ENCODE measurements at places on chromosomes 1 and 21.
A peak's percentile ranks its signal among the peaks of the same experiment; 100 is the strongest.

- no peak for DNase-seq
Observed at GRCh38 chr1:3469849-3470649, 15.6 kb downstream of the ARHGEF16 start.

DNA sequence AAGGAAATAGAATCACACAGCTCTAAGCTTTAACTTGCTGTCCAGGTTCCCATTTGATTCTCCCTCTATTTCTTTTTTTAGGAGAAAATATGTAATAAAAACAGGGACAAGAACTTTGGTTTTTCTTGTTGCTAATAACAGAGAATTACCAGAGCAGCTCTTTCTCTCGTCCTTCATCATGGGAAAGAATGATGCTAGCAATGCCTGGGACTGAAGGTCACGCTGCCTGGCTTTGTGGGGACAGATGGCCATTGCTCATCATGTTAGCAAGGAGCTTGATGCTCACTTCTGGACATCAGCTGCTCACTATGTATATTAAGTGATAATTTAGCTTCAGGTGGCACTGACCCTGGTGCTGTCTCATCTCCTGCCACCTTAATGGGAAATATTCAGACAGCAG is 77.3 kb upstream of the AKT3 start:
- no peak for DNase-seq

GRCh38 chr1:204265665-204266064 is 51.9 kb upstream of the GOLT1A start:
- no peak for DNase-seq

DNA sequence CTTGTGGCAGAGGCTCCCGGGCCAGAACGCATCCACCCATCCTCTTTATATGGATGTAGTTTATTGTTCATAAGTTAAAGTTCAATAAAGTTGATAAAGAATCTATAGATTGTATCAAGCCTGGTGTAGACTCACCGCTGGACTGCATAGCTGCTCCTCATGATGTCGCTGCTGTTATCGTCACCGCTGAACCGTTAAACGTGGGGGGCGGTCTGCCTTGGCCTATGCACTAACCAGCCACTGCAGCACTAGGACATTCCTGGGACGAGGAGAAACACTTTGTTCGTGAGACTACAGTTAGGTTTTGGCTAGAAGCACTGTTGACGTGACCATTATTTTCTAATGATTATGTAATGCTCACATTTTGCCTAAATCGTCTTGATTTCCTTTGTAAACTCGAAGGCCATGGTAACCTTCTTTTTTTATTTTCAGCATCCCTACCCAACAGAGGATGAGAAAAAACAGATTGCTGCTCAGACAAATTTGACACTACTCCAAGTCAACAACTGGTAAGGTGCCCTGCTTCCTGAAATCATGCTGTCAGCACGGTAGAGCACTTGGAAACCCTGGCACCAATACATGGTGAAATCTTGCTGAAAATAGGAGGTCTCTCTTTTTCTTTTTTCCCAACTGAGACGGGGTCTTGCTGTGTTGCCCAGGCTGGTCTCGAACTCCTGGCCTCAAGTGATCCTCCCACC is 50.2 kb downstream of the PKNOX1 start:
- DNase-seq = no peak

DNA sequence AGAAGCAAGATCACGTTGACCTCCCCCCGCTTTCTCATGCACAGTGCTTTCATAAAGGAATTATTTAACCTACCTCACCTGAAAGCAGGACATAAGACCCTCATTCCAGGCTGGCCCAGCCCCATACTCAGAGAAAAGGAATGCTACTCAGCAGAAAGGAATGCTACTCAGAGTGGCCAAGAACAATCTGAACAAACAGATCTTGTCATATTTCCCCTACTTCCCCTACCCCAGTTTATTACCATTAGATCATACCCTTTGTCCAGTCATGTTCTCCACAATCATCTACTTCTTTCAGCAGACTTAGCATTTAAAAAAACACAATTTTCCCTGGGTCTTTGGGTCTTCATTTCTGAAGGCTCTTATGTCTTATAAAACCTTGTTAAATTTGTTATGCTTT is 89.8 kb downstream of the SLC16A1 start:
- DNase-seq = no peak

GRCh38 chr1:27527890-27528817 is 38.2 kb upstream of the WASF2 start:
- no peak for DNase-seq

DNA sequence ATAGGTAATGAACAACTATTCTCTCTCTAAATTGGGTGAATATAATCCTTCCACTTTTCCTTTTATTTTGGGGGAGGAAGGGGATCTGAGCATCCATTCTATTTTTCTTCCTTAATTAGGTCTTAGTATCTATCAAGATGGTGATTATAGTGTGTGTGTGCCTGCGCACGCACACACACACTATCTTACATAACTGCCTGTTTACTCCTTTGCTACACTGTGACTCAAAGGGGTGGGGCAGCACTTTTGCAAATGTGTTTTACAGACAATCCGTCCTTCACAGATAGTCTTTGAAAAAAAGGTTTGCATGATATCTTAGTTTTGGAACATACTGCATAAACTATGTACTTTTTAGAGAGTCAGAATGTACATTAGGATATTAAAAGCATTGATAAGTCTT is 191.5 kb downstream of the SDCCAG8 start:
- no peak for DNase-seq

DNA sequence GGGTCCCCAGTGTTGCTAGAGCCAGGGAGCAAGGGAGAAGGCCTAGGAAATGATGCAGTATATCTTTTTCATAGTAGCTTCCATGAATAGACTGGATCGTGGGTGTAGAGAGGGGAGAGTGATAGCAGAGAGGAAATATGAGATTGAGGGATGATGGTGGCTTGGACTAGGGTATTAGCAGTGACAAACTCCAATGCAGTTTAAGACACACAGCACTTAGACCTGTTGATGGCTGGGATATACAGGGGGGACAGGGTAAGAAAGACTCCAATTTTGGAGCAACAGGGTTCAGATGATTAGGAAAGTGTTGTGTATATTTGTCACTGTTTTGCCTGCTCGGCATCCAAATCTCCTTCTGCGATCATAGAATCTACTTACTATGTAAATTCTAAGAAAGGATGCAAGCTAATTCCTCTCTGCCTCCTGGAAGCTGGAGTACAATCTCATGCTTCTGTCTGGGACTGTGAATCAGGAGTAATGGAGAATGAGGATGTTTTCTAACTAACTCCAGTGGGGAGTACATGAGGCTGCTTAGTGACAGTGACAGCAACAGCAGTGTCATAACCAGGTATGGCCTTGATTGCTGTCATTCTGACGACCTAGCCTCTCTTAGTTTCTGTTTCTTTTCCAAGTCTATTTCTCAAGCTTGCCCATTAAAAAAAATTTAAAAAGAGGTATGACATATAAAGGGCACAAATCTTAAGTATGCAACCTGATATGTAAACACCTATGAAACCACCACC is 47.5 kb downstream of the SYDE2 start:
- no peak for DNase-seq

DNA sequence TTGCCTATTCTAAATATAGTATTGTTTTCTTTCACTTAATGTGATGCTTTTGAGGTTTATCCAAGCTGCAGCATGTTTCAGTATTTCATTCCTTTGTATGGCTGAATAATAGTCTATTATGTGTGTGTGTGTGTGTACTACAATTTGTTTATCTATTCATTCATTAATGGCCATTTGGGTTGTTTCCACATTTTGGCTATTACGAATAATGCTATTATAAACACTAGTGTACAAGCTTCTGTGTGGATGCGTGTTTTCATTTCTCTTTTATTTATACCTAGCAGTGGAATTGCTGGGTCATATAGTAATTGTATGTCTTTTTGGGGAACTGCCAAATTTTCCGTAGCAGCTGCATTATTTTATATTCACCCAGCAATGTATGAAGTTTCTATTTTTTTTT is 15.0 kb upstream of the THEM5 start:
- DNase-seq = no peak

- peak; percentile 28 for DNase-seq
Observed at GRCh38 chr1:244074559-244075171, 23.6 kb downstream of the ZBTB18 start.

DNA sequence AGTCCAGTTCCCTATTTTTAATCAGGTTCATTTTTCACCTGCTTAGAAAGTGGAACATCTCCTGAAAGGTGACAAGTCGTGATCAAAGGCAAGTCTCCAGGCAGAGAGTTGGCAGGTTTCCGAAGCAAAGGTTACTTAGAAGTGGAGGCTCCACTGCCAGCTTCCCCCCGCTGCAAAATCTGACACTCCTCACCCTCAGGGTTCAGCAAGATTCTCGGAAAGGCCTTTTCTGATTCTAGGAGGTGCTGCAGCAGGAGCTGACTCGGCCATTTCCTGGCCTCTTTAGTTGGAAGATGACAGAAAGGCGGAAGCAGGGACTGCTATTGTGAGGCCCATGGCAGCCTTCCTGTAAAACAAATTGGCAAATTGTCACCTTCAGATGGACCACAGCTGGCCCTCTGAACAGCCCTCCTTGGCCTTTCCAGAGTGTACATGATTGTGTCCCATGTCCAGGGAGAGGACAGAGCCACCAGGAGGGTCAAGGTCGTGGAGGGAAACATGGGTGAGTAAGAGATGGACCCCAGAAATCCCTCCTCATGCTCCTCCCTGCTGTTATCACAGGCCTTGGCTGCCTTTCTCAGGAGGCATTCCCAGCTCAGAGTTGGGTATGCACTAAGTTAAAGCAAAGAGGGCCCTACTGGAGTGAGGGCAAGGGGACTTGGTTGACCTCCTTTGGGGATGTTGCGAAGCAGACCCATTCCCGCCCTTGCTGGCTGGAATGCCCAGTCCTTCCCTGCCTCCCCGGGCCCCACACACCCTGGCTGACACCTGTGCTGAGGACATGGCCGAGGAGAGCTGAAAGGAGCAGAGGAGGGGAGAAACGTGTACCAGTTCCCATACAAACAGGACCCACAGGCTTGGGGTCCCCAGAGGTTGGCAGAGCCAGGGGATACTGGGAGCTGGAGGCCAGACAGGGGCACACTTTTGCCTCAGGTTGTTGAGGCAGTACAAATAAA is 115.5 kb upstream of the IRF2BP2 start:
- DNase-seq = peak; percentile 86

DNA sequence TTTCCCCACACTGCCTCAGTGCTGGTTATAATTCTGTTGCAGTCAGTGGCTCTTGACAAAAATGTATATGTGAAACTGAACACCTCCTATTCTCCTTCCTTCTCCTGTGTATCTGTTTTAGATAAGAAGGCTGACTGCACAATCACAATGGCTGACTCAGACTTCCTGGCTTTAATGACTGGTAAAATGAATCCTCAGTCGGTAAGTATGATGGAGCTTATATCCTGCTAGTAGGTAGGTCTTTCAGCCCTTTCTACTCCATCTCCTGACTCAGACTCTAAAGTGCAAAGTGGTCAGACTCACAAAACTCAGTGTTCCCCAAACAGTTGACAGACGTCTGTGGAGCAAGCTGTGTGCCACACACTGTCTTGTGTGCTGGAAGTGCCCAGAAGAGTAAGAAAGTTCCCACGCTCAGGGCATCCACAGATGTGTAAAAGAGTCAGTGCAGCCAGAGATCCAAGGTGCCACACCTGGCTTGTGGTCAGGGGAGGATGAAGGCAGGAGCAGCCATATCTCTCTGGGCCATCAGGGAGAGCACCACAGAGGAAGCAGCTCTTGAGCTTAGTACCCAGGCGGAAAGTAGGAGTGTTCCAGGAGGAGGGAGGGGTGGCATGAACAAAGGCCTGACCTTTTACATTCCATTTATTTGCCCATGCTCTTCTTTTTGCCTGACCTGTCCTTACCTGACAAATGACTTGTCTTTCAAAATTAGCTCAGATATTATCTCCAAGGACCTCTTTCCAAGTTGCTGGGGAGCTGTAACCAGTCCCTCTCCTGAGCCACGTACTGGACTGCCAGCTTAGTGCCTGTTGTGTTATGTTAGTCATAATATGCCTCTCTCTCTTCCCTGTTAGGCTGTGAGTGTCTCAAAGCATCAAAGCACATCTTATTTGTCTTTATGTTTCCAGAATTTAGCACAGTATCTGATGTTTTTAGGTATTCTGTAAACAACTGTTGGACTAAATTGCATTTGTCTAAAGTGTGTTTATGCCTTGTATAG is 14.0 kb upstream of the PODN start:
- peak; percentile 16 for DNase-seq

DNA sequence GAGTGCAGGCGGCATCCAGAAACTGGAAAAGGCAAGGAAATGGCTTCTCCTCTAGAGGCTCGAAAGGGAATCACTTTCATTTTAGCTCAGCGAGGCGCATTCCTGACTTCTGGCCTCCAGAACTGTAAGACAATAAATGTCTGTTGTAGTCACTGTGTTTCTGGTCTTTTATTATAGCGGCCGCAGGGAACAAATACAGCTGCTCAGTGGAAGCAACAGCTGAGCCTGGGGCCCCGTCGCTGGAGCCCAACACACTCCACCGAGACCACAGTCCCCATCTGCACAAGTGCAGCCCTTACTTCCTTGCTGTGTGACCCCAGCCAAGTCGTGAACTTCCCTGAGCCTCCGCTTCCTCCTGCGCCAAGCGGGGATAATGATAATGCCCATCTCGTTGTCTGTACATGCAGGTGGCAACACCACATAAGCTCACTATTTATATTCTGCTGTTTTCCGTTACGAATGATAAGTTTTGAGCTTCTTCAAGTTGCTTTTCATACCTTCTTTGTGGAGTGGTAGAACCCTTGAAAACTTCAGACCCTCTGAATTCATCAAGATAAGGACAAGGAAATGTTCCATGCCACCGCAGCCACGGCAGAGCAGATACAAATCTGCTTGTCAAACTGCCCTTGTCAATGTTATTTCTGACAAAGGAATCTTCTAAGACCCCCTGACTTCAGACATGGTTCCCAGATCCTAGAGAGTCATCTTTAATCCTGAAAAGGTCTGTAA is 3.2 kb upstream of the LAPTM5 start:
- no peak for DNase-seq

- no peak for DNase-seq
Observed at GRCh38 chr1:234768171-234768568, 158.2 kb upstream of the IRF2BP2 start.

GRCh38 chr1:161733526-161733925 is 12.2 kb downstream of the FCRLB start:
- no peak for DNase-seq

GRCh38 chr1:180975551-180975950 is 47.1 kb downstream of the STX6 start:
- no peak for DNase-seq

DNA sequence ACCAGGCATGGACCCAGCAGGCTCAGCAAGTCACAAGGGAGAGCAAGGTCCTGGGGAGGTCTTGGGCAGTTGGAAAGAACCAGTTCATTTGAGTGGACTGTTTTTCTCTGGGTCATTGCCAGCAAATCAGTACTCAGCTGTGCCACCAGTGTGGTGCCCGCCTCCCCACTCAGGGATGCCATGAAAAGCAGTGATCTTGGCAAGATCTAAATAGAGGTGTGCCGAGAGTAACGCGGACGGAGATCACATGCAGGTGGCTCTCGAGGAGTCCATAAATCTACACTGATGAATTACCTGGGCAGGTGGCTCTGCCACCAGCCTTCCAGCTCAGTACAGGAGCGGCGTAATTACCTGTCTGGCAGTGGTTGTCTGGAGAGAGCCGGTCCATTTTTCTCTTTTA is 642.2 kb downstream of the PTPRU start:
- DNase-seq = no peak
